ENCODE measurements at places on chromosomes 7 and 10.

DNA sequence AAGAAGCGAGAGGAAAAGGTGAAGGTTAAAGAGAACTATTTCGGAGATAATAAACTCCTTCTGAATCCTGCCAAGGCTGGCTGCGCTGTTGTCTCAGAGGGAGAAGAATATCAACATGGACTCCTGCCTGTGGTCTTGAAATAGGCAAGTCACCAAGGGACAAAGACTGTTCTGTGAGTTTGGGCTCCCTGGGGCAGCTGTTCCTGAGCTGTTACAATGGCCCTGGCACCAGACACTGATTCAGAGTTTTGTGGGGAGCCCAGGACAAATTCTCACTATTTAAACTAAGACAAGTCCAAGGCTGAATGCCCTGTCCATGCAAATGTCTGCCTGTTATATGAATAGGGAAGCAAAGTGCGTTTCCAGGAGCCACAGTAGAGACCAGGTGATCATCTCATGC lies 81.4 kb downstream of the PRPF18 start:
- no peak for DNase-seq

DNA sequence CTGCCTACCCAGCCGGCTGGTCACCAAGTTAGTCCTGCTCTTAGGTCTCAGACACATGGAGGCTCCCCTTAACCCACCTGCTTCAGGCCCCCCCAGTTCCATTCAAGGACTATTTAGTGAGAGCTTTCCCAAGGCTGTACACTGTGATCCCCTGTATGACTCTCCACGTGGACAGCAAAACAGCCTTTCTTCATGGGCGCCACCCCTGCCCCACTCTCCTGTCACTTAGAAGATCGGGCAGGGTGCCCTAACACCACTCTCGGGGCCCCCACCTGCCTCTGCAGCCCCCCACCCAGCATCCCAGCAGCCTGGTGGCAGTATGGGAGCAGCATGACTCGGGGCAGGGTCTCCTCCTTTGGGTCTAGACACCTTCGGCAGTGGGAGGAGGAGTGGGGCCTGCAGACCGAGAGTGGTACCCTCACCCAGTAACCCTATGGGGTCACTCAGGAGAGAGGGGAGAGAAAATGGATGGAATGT lies 116.6 kb downstream of the PTPN20 start:
- no peak for DNase-seq

DNA sequence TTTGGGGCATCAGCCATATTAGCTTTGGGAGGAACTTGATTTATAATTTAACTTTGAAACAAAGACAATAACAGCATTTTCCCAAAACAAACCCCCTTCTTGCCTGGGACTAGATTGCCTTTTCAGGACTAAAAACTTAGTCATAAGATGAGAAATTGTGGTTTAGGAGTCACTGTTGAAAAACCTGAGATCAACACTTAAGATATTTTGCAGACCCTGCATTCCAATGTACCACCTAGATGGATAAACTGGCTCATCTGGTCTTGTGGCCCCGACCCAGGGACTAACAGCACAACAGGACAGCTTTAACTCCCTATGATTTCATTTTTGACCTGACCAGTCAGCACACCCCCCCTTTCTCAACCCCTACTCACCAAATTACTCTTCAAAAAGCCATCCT lies 1165.4 kb downstream of the XPNPEP1 start:
- peak; percentile 27 for DNase-seq

DNA sequence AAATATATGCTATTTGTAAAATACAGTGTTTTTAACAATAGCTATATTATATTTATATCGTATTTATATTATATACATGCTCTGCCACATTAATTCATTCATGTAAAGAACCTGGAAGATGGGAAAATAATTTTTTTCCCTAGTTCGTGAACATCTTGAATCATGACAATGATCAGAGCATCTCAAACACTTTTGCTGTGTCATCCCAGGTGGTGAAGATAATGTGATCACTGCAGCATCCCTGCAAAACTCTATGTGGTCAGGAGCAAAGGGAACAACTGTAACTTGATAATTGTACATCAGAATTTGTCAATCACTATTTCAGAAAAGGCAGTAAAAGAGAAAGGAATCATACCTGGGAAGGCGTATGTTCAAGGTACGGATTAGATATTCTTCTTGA lies 39.3 kb downstream of the RAPGEF5 start:
- no peak for DNase-seq

- no peak for DNase-seq
Observed at GRCh38 chr10:117928281-117928680, 118.5 kb downstream of the RAB11FIP2 start.

DNA sequence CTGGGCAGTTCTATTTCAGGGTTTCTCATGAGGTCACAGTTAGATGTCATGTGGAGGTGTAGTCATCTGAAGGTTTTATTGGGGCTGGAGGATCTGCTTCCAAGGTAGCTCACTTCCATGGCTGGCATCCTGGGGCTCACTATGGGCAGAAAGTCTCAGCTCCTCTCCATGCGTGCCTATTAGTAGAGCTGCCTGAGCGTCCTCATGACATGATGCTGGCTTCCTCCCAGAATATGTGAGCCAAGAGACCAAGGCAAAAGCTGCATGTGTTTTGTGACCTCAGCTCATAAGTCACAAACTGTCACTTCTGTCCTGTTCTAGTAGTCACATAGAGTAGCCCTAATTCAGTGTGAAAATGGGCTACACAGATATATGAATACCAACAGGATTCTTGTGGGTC lies 524.4 kb downstream of the SUGCT start:
- DNase-seq: peak; percentile 53

DNA sequence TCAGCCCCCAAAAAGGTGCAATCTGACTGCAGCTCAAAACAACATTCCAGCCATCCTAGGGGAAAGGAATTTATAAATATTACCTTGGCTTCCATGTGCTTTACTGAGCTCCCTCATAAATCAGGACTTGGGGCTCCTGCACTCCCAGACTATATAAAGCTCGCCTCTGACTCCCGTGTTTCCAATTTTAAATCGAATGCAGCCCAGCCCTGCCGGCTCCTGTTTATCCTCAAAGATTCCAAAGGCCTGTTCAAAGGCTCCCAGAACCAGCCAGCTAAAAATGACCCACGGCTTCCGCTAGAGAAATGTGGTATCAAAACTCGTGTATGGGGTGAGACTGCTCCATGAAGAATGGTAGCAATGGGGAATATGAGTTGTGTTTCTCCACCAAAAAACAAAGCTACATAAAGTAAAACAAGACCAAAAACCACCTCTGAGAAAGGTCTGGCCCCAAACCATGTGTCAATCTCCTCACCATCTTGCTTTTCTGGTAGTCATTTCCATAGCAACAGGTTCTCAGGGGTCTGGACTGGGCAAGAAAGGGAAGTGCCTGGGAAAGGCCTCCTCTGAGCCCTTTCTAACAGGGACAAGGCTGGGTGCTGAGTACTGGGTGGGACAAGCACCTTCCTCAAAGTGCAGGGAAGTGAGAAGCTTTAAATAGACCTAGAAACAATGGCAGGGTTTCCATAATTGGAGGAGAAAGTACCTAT lies 5.1 kb downstream of the CALML3 start:
- DNase-seq: no peak

DNA sequence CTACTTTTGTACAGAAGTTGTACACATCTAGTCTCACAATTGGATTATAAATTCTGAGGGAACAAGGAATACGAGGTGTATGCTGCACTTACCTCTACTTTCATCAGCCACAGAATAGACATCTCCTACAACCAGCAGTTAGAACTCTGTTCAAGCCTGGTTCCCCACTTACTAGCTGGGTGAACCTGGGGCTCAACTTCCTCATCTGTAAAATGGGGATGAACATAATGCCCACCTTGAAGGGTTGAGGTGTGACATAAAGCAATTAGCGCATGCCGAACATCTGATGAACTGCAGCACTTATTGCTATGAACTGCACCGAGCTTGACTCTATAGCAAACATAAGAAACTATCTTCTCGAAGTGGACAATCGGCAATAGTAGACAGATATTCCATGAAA lies 25.3 kb downstream of the XPNPEP1 start:
- DNase-seq: no peak

DNA sequence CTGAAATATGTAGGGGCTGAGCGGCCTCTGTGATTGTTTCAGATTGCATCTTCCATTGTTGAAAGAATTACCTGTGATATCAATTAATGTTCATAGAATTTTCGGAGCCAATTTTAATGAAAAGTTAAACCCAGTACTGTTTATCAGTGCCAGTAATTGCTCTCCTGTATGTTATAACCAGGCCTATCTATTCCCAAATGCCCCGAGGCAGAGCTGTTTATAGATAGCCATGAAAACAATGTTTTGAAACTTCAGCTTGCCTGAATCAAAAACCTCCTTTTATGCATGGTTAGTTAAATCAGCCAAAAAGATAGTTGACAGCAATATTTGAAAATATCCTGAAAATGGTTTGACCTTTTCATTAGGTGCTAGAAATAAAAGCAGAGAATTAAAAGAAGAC lies 50.1 kb upstream of the HDAC9 start:
- no peak for DNase-seq

DNA sequence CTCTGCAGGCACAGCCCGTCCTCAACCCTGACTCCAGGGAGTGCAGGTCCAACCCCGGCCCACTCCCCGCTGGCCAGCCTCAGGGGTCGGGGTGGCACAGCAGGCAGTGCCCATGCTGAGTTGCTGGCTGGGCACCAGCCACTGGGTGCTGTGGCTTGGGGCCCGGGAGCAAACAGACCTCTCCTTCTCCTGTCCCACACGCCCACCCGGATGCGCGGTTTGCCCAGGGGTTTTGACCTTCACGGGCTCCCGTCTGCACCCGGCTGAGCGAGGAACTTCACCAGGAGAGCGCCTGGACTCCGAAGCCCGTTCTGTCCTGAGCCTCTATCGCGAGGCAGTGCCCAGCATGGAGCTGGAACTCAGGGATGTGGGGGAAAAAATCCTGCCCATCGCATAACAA lies 2.6 kb upstream of the GRIFIN start:
- no peak for DNase-seq

- no peak for DNase-seq
Observed at GRCh38 chr7:159051916-159052315, 92.8 kb downstream of the VIPR2 start.

DNA sequence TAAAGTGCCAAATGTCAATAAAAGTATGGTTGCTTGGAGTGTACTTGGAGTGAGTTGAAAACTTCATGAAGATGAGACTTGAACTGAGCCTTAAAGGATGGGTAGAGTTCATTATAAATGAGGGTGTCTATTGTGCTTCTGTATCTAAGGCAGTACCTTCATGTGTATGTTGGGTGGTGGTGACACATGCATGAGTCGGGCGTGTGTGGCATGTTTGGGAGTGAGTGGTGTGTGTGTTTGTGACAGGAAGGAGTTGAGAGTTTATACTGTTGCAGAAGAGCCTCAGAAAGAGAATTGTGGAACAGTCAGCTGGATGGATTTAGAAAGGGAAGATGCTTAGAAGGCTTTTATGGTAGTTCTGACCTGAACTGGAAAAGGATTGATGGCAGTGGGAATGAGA lies 6.0 kb upstream of the ZRANB1 start:
- peak; percentile 53 for DNase-seq

DNA sequence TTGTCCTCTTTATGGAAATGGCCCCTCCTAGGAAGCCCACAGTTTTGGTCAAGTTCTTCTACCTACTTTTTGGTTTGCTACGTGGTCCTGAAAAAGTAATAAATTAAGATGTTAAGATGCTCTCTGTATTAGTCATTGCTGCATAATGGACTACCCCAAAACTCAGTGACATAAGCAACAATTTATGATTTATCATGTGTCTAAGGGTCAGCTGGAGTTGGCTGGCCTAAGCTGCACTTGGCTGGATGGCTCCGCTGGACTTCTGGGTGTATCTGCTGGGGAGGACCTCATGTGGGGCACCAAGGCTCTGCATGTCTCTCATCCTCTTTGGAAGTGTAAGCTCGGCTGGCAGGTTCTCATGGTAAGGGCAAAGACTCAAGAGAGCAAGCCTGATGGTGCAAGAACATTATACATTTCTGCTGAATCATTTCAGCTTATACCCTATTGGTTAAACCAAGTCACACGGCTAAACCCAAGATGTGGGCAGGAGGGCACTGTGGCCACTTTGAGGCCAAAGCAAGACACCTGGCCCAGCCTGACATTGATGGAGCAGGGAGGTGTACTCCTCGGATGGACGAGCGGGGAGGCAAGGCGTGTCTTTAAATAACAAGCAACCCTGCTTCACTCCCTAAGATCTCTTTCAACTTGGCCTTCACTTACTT lies 47.7 kb downstream of the TBXAS1 start:
- DNase-seq: peak; percentile 14

GRCh38 chr7:2100278-2101208 lies 132.2 kb downstream of the MAD1L1 start:
- DNase-seq: no peak

- DNase-seq: no peak
Observed at GRCh38 chr10:72754275-72755032, 62.5 kb downstream of the MCU start.

DNA sequence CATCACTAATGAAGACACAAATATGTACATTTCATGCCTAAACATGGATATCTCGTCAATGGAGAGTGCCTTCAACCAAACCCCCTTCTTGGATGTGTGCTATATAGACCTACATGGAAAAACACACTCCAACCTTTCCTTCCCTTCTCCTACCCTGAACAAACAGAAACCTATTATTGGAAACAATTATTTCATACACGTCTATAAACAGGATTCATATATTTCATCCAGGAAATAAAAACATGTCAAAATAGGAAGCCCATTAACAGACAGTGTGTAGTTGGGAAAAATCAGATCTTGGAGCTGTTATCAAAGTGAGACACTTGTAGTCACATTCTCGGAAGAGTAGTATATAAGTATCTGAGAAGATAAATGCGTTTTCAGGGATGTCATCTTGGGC lies 81.1 kb downstream of the NRP1 start:
- no peak for DNase-seq

Measured in GM23248 (cell line).